ENCODE measurements at places on chromosomes 2 and 18.
A peak's percentile ranks its signal among the peaks of the same experiment; 100 is the strongest.

GRCh38 chr18:67260841-67261240 is 255.7 kb downstream of the DSEL start:
- DNase-seq, result no peak

GRCh38 chr2:197919487-197919886 is 115.1 kb downstream of the PLCL1 start:
- DNase-seq, result no peak

- DNase-seq, result no peak
Observed at GRCh38 chr2:60612033-60612432, 58.6 kb upstream of the BCL11A start.

GRCh38 chr2:17877811-17878280 is 621 bp upstream of the KCNS3 start:
- no peak for DNase-seq

DNA sequence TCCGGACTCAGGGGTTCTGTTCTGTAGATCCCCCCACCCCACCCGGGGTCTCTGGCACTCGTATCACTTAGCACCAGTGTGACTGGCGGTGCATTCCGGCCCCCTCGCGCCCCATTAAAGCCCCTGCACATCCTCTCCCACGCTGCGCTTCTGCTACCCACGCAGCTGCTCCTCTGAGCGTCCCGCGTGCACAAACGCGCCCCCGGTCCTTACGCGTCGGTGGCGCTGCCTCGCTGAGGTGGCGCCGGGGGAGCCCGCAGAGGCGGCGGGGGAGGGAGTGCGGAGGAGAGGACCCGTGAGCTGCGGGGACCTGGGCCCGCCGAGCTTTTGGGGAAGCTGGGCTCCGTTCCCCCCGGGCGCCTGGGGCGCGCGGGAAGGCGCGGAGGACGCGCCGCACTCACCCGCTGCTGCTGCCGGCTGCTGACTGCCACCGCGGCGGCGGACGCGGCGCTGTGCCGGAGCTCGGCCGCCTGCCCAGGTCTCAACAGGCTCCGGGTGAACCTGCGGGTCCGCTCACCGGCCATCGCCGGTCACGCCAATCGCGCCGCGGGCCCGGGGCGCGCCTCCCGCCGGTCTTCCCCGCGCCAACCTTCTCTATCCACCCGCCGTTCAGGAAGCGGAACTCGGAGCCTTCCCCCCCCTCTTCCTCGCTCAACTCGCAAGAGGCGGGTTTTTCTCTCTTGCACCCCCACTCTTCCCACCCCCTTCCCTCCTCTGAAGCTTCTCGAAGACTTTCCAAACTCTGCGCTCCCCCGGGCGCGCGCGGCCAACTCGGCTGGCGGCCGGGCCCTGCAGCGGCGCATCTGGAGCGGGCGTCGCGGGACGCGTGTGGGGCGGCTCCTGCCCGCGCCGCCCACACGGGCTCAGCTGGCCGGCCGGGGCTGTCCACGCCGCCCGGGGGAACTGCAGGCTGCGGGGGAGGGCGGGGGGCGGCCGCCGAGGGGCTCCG is at the start of gene DOCK10:
Gene DOCK10, minus strand, starts transcription at position 618 of the 949 bp plus-strand sequence. Its CDS starts 94 bp downstream, at position 524.
- peak; percentile 50 for DNase-seq

DNA sequence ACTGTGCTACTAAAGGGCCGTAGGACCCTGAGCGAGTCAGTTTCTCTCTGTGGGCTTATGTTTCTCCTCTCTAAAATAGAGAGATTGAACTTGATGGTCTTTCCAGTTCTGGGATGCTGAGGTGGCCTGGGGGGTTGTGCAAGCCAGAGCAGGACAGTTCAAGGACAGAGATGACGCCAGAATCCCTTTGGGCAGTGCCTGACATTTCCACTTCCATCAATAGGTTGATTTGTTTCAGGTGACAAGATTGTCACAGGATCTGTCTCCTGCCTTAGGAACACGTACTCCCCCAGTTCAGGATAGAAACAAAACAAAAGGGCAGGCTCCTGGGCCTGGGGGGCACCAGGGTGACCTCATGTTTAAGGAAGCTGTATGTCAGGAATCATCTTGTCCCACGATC is 82.0 kb downstream of the XDH start:
- no peak for DNase-seq
